ENCODE measurements at places on chromosomes 1 and 21. TPM values are rescaled to one million over a fixed set of nuclear protein-coding genes. Genes with fewer than 3 reads are reported as not detected.

Gene UBXN10
- total RNA-seq, result 1.1 TPM

- no peak for DNase-seq
Measured at GRCh38 chr1:244548558-244549115, 87.6 kb downstream of the CATSPERE start.

Gene BEND5
- 5.6 TPM for total RNA-seq

DNA sequence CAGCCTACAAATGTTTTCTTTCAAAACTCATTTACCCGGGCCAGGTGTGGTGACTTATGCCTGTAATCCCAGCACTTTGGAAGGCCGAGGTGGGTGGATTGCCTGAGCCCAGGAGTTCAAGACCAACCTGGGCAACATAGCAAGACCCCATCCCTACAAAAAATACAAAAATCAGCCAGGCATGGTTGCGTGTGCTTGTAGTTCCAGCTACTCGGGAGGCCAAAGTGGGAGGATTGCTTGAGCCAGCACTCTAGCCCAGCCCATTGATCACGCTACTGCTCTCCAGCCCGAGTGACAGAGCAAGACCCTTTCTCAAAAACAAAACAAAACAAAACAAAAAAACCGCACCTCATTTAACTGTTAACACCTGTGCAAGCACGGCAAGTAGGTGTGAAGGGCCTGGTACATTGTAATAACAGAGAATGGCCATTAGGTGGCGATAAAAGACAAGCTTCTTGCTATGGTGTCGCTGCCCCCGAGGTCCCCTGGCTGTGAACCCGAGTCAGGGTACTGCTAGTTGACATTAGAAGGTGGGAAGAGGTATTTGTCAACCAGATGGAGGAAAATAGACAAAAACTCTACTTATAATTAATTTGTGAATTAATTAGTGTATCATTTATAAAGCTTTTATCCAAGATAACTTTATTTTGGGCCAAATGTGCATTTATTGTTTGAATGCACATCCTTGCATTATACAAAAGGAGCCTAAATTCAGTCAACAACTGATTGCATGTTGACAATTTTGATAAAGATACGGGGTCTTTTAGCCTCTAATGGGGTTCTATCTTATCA is 66.5 kb downstream of the SH3BGR start:
- peak; percentile 48 for DNase-seq

GRCh38 chr1:74502858-74503257 is 9.6 kb downstream of the LRRC53 start:
- no peak for DNase-seq

Gene FALEC
- not detected for total RNA-seq

- no peak for DNase-seq
Measured at GRCh38 chr1:17892225-17892624, 137.1 kb downstream of the ACTL8 start.

Gene TMEM222
- total RNA-seq, result 41.9 TPM

DNA sequence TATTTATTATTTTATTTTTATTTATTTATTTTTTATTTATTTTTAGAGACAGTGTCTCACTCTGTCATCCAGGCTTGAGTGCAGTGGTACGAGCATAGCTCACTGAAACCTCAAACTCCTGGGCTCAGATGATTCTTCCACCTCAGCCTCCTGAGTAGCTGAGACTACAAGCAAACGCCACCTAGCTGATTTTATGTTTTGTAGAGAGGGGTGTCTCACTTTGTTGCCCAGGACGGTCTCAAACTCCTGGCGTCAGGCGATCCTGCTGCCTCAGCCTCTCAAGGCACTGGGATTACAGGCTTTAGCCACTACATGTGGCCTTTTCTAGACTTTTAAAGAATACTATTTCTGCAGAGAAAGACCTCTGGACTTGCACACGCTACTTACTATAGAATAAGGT is 61.3 kb upstream of the C1orf53 start:
- DNase-seq, result no peak

DNA sequence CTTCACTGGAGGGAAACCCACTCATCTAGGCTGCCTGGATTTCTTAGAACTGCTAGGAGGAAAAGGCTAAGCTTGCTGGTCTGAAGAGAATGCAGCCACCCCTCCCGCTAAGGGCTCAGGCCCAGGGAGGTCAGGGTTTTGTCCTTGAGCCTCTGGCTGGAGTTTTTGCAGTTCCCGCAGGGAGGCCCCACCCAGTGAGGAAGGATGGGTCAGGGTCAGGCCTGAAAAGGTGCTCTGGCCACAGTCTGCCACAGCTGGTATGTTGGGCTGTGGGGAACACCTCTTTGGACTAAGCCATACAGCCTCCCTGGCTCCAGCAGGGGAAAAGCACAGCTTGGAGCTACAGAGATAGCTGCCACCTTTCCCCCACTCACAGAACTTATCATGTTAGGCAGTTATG is 71.4 kb upstream of the PAPPA2 start:
- DNase-seq, result no peak

- no peak for DNase-seq
Measured at GRCh38 chr21:17610911-17611310, 1.8 kb downstream of the BTG3 start.

Gene SPAG17
- not detected for total RNA-seq

Gene PRR9
- total RNA-seq, result not detected

DNA sequence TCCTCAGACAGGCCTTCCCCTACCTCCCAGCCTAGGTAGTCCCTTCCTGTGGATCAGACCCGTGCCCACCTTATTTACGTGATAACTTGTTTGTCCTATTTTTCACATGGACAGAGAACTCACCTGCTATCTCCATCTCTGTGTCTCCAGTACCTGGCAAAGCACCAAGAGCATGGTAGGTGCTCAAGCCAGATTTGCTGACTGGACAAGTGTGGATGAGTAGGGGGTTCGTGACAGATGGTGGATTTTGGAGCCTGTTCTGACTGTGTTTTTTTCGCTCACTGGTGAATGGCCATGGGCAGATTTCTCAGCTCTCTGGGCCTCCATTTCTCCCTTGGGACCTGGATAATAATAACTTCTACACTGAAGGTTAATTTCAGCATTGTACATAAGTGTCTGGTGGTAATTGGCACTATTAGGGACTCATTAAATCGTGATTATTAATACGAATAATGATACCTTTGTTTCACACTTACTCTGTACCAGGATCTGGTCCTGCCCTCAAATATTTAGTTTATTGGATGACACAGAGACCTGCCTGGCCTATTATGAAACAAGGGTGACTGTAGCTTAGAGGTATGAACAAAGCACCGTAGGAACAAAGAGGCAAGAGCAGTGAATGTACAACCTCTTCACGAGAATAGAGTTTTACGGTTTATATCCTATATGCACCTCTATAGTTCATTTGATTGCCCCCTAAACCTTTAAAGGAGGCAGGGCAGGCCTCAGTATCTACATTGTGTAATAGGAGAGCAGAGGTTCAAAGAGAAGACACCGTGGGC is 24.5 kb upstream of the SLC26A9 start:
- no peak for DNase-seq

- DNase-seq, result no peak
Measured at GRCh38 chr1:218482683-218483082, 137.5 kb downstream of the TGFB2 start.

DNA sequence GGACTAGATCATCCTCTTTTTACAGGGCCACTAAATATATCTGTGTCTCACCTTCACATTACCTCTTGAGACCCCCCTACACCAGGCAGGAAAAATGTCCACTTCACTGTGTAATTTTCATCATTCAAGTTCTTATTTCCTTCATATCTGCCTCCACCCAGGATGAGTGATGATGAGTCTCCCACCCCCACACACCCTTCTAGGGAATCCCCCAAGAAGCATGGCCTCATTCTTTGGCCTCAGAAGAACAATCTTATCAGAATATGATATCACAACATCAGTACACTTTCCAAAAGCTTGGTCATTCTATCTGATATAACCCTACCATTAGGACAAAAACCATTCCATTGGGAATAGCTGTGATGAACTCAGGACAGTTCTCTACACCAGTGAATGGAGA is 170.3 kb upstream of the DUSP10 start:
- DNase-seq, result no peak

Data from naive thymus-derived CD4-positive, alpha-beta T cell (primary cell).